Caki2 (cell line): ENCODE measurements at places on chromosomes 3 and 15.

DNA sequence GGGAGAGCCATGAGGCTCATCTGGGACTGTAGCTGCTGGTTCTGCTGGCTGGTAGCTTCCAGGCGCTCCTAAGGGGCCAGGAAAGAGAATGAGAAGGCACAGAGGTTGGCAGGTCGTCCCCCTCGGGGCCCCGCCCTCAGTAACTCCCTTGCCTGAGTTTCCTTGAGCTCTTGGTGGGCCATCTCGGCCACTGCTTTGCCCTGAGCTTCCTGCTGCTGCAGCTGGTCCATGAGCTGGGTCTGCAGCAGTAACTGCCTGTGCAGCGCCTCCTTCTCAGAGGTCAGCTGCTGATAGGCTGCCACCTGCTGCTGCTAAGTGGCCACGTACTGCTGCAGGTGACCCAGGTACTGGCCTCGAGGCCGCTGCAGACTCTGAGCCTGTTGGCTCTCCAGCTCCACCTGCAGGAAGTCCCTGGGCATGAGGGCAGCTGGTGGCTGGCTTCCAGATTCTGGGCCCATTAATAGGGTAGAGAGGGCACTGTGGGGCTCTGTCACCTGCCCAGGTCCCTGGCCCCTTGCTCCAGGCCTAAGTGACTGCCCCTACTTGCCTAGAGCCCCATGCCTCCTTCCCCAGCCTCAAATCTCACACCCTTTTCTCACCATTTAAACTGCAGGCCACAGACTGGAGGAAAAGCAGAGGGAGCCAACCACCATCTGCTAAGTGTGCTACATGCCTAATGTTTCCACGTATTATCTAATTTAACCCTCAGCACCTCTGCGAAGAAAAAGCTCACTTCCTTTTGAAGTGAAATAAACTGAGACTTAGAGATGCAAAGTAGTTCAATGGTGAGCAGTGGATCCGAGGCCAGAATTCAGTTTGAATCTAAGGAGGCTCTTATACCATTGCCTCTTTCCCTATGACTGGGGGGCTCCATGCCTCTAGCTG lies 10.8 kb upstream of the VPS33B start:
- DNase-seq: peak; percentile 25

- no peak for DNase-seq
Measured at GRCh38 chr3:105878061-105878460, 9.2 kb upstream of the CBLB start.

DNA sequence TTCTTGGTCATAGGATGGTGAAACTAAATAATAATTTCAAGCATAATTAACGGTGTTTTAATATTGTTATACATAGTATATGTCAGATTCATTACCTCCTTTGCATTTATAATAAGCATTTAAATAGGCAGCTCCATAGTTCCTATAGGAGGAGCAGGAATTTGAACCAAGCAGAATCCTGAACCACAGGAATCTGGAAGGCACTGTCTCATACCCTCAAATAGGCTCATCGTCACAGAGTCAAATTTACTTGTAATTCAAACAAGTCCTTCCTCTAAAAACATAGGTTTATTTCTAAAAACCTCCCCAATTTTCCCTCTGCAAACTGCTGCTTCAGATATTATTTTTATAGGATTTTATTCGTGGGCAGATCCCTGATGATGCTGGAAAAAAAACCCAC lies 376.3 kb upstream of the ARHGEF26 start:
- no peak for DNase-seq

DNA sequence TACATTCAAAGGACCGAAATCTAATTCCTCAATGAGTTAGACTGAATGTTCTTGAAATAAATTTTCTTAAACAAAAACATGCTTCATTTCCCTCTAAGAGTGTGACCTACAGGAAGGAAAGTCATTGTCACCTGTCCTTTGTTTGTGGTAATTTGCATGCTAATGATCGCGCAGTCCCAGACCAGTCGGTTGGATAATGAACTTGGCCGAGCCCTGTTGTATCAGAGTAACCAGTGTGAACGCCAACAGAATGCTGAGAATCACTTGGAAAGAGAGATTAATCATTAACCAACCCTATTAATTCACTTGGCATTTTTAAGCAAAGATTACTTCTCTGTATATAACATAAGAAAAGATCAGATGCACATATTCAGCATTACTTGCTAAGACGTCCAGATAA lies 8.1 kb upstream of the ARNT2 start:
- DNase-seq: peak; percentile 17

- no peak for DNase-seq
Measured at GRCh38 chr3:172065527-172065926, 26.1 kb downstream of the FNDC3B start.

DNA sequence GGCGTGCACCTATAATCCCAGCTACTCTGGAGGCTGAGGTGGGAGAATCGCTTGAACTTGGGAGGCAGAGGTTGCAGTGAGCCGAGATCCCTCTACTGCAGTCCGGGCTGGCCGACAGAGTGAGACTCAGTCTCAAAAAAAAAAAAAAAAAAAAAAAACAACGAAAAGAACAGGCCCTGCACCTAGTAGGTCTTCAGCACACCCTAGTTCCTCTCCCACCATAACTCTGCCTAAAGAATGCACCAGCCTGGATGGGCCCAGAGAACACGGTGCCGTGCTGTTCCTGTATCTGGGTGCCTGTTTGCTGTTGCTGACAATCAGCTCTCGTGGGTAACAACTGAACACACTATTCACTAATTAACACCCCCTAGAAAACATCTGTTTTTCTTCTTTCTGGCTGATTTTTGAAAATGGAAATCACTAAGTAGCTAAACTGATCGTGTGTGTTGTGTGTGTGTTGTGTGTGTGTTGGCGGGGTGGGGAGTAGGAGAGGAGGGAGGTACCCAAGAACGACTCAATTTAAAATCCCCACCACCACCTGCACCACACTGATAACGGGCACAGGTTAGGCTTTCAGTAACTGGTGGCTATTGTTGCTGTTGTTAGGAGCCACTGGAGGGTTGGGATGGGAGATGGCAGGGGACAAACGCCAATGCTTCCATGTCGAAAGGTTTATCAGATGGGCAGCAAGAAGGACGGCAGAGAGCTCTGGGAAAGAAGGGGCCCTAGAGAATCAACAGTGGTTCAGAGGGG lies 40.6 kb upstream of the MEX3B start:
- no peak for DNase-seq

GRCh38 chr3:11534011-11534792 lies 109.5 kb downstream of the VGLL4 start:
- no peak for DNase-seq

DNA sequence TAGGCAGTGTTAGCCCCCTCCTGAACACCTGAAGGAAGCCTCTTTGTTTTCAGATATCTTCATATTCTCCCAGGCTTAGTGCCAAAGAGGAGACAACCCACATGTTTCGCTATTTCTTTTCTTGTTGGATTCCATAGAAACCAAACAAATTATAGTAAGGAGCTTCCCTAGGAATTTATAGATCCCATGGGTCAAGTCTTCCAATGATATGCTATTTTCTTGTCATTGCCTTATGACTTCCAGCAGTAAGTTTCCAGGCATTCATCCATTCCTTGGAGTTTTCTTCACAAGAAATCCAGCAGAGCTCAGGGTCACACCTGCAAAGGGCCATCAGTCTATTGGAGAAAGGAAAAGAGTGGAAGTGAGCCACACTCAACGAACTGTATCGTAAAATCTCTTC lies 9.9 kb upstream of the KCNMB2 start:
- DNase-seq: no peak
